Activated CD8-positive, alpha-beta T cell treated with anti-CD3 and anti-CD28 coated beads for 36 hours (primary cell): ENCODE measurements at places on chromosomes 11 and 22. TPM values are rescaled to one million over a fixed set of nuclear protein-coding genes. Genes with fewer than 3 reads are reported as not detected.
A peak's percentile ranks its signal among the peaks of the same experiment; 100 is the strongest.

Gene PGGHG
- 308 TPM for total RNA-seq

Gene OR52N4
- 0.47 TPM for total RNA-seq

GRCh38 chr22:36351921-36352802 is 35.6 kb downstream of the MYH9 start:
- H3K4me1 ChIP-seq = peaks cover 87% of the 10 kb centered on the region
- peak overlapping the region; percentile 50 for H3K4me3 ChIP-seq
- H3K27me3 ChIP-seq = no peaks in the 10 kb centered on the region

DNA sequence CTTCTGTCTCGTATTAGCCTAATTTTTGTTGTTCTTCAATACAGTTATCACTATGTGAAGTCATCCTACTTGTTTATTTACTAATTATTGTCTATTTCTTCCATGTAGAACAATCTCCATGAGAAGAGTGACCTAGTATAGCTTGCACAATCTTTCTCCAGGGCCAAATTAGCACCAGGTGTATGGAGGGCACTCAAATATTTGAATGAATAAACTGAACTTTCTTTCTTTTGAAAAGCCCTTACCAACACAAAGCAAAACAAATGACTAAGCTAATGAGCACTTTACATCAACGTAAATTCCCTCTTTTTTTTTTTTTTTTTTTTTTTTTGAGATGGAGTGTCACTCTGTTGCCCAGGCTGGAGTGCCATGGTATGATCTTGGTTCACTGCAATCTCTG is 34.2 kb downstream of the ABTB2 start:
- H3K4me3 ChIP-seq = no peak overlapping the region
- no peaks in the 10 kb centered on the region for H3K4me1 ChIP-seq
- no peak for DNase-seq
- no peaks in the 10 kb centered on the region for H3K36me3 ChIP-seq

GRCh38 chr11:105197071-105197815 is 57.7 kb upstream of the CARD18 start:
- no peak overlapping the region for H3K27ac ChIP-seq
- no peaks in the 10 kb centered on the region for H3K36me3 ChIP-seq
- peaks cover 1% of the 10 kb centered on the region for H3K4me1 ChIP-seq

- no peaks in the 10 kb centered on the region for H3K27me3 ChIP-seq
- H3K4me1 ChIP-seq = peaks cover 42% of the 10 kb centered on the region
- H3K36me3 ChIP-seq = no peaks in the 10 kb centered on the region
- H3K27ac ChIP-seq = no peak overlapping the region
- peak overlapping the region; percentile 66 for H3K4me3 ChIP-seq
Measured at GRCh38 chr11:1763336-1763795, 361 bp downstream of the CTSD start.
